HT-29 (cell line): ENCODE measurements at places on chromosomes 5 and 9. TPM values are rescaled to one million over a fixed set of nuclear protein-coding genes. Genes with fewer than 3 reads are reported as not detected.

Gene DIRAS2
- not detected in 2 replicates for total RNA-seq

Gene SPAAR
- total RNA-seq: 0.23 TPM in 1 of 2 replicates, not detected in the other

Gene CDHR2
- total RNA-seq: 0.16 and 0.20 TPM in 2 replicates

Gene CDC20B
- not detected in 2 replicates for total RNA-seq

Gene PCDHGA11
- total RNA-seq: 0.13 and 0.64 TPM in 2 replicates

- no peak for DNase-seq
Observed at GRCh38 chr9:89295400-89295799, 15.6 kb upstream of the CKS2 start.

GRCh38 chr9:80163889-80164288 lies 592.1 kb downstream of the TLE4 start:
- DNase-seq: no peak

Gene LMX1B
- total RNA-seq: not detected in 2 replicates

Gene ANKRD55
- not detected in 2 replicates for total RNA-seq

DNA sequence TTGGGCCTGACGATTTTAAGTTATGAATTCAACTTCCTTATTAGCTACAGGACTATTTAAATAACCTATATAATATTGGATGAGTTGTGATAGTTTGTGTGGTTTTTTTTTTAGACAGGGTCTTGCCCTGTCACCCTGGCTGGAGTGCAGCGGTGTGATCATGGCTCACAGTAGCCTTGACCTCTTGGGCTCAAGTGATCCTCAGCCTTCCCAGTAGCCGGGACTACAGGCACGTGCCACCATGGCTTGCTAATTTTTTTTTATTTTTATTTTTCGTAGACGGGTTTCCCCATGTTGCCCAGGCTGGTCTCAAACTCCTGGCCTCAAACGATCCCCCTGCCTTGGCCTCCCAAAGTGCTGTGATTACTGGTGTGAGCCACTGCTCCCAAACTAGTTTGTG lies 17.6 kb downstream of the SPZ1 start:
- DNase-seq: no peak

Gene CEMIP2
- 71.6 and 102 TPM in 2 replicates for total RNA-seq

GRCh38 chr9:20788526-20789451 lies 104.7 kb downstream of the FOCAD start:
- no peak for DNase-seq

Gene FYB1
- not detected in 2 replicates for total RNA-seq

Gene HSD17B3
- not detected in 2 replicates for total RNA-seq

Gene FREM1
- under 0.01 TPM in 1 of 2 replicates, not detected in the other for total RNA-seq

Gene PSD2
- 0.05 TPM in 1 of 2 replicates, not detected in the other for total RNA-seq

DNA sequence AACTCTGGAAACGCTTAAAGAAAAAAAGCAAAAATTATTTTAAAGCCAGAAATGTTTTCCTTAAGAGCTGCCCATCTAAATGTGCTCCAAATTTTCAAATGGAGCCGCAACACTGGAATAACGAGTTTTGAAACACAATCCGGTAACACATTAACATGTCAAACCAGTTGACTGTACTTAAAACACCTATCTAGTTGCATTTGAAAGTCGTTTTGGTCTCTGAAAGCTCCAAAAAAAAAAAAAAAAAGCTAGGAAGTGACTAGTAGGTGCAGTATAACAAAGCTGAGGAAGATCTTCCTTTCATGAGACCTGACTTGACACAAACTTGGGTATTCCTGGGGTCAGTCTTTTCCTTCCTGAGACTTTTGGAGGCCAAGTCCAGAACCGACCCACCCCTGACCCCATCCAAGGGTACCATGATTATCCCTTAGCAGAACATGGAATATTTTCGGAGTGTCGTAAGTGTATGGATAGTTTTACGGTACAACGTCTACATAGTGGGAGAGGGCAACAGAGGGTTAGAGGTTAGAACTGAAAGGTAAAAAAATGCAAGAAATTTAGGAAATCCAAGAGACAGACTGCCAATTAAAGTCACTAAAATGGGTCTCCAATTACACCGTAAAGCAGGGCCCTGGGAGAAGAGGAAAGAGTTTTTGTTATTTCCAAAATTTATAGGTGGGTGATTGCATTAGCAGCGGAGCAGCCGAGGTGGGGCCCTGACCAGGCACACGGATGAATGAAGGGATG lies 812 bp downstream of the CETN3 start:
- no peak for DNase-seq

GRCh38 chr5:59516161-59516560 lies 377.4 kb downstream of the PDE4D start:
- no peak for DNase-seq

- no peak for DNase-seq
Observed at GRCh38 chr9:136624184-136624951, 38.3 kb upstream of the EGFL7 start.

GRCh38 chr9:87542141-87542540 lies 44.5 kb downstream of the DAPK1 start:
- no peak for DNase-seq
